ENCODE measurements at places on chromosomes 2 and 18. TPM values are rescaled to one million over a fixed set of nuclear protein-coding genes. Genes with fewer than 3 reads are reported as not detected.

DNA sequence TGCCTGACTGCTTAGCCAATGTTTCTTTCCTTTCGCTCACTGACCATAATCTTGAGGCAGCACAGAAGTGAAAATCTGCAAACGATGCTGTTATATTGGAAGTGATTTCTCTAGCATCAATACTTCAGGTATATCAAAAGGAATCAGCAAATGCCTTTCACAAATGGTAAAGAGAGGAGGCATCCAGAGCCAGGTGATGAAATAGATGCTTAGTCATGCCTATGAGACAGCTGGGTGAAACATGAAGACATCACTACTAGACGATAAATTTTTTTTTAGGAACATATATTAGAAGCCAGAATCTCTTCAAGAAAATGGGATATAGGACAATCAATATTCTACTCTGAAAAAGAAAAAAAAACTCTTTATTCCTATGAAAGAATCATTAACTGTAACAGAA lies 249.2 kb upstream of the SLC39A10 start:
- no peak for DNase-seq

DNA sequence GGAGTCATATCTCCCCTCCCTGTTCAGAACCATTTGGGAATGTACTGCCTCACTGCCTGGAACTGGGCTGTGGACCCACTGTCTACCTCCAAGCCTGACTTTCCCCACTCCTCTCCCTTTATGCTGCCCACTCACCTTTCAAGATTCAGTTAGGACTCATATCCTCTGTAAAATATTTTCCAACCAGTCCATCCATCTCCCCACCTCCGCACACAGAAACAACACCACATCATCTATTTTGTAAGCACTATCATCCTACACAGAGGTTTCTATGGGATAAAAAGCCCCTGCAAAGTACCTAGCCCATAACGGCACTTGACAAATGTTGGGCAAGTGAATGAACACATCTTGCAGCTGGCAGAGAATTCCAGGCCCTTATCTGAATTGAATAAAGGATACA lies 250.8 kb downstream of the ANAPC1 start:
- no peak for DNase-seq

- no peak for DNase-seq
Measured at GRCh38 chr2:180128861-180129260, 121.8 kb upstream of the CWC22 start.

DNA sequence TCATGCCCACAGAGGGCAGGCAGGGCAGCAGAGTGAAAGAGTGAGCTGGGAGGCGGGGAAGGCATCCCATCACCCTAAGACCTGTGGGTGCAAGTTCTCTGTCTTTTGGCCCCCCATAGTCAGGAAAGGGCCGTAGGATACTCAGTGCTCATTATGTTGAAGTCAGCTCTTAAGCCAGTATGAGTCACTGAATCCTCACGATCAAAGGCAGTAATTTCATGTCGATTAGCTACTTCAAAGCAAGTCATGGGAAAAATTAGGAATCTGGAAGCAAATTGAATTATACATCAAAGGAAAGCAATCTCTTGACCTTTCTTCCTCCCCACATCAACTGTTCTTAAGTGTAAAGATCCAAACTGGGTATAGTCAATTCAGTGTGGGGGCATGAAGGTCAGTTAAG lies 178.9 kb downstream of the FHOD3 start:
- DNase-seq, result no peak

- no peak for DNase-seq
Measured at GRCh38 chr18:41624460-41624859, 330.6 kb upstream of the PIK3C3 start.

- no peak for DNase-seq
Measured at GRCh38 chr2:231321556-231322334, 73.8 kb upstream of the B3GNT7 start.

- no peak for DNase-seq
Measured at GRCh38 chr18:73719611-73720010, 428.0 kb downstream of the FBXO15 start.

GRCh38 chr18:42520138-42520537 lies 565.1 kb downstream of the PIK3C3 start:
- DNase-seq, result no peak

DNA sequence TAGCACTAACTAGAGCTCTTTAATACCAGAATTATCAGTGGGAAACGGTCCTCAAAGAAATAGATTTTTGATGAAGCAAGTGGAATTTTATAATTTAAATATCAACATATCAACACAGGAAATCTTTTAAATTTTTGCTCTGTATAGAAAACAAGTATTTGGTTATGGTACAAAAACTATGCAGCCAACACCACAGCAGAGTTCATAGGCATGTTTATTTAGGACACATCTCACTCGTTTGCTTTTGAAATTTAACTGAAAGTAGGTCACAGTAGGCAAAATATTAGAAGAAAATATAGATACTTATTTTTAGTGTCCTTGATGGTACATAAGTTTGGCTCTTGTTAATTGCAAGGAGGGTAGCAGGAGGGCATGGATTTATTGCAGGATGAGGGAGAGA lies 34.3 kb upstream of the TANC1 start:
- no peak for DNase-seq

DNA sequence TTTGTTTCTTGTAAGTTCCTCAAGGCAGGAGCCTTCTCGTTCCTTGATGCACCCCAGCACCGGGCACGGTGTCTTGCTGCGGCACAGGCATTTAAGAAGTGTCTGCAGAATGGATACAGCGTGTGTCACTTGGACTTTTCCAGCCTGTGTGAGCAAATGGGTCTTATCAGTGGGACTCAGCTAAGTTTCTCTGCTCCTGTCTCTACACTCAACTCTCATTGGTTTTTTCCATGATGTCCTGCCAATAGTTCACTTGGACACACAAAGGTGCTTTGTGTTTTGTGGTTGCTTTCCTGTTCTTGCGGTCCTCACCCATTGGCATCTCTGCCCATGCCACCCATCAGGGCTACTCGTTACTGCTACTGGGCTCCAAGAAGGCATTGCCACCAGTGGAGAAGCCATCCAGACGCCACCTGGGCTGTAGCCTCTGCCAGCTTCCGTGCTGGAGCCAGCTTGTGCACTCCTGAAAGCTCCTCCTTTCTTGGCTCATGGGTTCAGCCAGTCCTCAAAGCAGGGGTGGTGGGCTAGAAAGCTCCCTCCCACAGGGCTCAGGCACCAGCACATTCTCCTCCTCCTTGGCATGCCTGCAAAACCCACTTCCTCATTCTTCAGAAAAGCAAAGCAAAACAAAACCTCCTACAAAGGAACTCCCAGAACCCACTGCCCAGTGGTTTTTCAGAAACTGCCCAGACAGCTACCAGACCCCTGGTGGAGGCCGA lies 41.4 kb downstream of the IL1R2 start:
- DNase-seq, result no peak

DNA sequence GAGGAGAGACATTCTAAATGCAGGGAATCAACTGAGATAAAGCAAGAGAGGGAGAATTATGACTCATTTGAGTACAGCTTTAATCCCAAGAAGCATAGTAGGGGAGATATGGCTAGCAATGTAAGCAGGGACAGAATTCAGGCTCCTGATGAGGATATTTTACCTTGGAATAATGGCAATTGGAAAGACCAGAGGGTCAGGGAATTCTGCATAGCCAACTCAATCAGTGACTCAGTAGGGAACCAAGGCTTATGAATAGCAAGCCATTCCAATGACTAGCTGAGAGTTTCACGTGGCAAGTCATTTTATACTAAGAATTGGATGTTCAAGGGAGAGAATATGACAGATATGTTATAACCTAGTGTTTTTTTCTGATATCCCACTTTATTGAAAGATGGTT lies 563.8 kb upstream of the NETO1 start:
- DNase-seq, result no peak

GRCh38 chr2:42863320-42863719 lies 70.9 kb upstream of the HAAO start:
- DNase-seq, result no peak

GRCh38 chr2:130764035-130764820 lies 8.9 kb downstream of the AMER3 start:
- no peak for DNase-seq

GRCh38 chr2:65453916-65454315 lies 21.5 kb upstream of the SPRED2 start:
- DNase-seq, result no peak

DNA sequence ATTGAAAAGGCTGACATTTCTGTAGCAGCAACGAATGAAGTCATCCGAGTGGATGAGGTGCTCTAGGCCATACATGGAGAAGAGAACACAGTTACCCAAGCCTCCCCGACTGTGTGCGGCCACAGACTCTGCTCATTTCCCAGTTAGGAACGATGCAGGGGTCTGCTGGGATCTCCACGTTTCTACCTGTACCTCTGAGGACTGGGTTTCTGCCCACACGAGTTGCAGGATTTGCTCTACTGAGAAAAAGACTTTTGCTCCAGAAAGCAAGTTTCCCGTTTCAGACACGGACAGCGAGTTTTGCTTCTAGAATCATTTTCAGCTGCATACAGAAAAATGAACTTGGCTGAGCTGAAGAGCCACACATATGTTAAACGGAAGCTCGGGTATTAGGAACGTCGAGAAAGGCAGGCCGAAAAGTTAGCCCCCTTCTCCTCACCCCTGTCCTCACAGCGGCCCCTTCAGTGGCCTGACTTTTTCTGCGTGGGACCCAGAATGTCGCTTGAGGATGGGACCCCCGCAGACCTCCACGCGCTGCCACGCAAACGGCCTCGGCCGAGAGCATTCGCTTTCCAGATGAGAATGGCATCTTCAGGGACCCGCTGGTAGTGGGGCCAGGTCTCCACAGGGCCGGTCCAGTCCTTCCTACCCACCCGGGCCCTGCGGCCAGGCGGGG lies 582 bp upstream of the RAB31 start:
- no peak for DNase-seq

GRCh38 chr18:45611943-45612342 lies 3.3 kb upstream of the SLC14A2 start:
- no peak for DNase-seq

DNA sequence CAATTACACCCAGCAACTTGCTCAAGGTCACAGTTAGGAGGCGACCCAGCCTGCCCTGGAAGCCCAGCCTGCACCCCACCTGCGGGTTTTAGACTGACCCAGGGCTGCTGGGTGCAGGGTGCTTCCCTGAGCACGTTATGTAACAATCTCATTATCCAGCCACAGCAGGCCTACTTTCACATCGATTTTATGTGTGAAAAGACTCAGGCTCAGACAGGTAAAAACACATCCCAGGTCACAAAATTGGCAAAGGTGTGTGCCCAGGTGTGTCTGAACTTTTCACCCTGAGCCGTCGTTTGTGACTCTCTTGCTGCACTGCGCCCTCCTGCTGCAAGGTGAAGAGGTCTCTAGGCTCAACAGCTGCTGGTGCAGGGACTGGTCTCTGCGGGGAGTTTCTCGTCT lies 668.2 kb upstream of the HS6ST1 start:
- DNase-seq, result no peak

DNA sequence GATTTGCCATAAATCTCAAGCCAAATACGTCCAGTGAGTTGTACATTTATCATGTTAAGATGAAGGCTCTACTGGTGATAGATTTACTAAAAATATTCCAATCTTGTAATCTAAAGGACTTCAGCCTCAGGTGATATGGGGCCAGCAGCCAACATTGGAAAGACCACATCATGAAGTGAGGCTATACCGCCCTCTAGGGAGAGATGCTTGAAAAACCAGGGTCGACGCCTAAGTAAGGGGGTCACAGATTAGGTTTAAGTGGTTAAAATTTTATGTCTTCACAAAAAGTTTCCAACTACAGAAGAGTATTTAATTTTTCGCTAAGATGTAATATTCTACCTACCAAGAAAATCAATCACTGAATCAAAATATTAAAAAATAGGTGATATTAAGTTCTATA lies 33.3 kb downstream of the DOCK10 start:
- DNase-seq, result no peak

DNA sequence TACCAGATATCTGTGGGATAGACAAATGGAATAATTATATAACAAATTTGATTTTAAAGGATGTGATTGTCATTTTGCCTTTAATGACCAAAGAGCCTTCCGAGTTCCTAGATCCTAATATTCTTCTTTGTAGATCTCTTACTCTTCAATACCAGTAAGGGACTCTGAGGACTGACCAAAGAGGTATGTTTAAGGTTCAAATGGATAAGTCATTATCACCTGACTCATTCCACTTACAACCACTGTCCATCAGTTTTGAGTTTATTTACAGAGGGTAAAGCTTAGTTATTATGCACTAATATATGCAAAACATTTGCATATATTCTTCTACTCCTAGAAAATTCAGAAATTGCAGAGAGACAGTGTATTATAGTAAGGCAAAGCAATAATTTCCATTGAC lies 62.7 kb downstream of the CCDC148 start:
- DNase-seq, result no peak

- DNase-seq, result no peak
Measured at GRCh38 chr2:67436221-67436620, 39.1 kb downstream of the ETAA1 start.

GRCh38 chr2:239000500-239001073 lies 152.7 kb downstream of the TWIST2 start:
- DNase-seq, result no peak

The PELI1 gene
- 36.7 TPM for total RNA-seq

The CROCC2 gene
- not detected for total RNA-seq

The SPC25 gene
- not detected for total RNA-seq

The SPAST gene
- total RNA-seq, result 22.5 TPM

The SF3B6 gene
- 50.0 TPM for total RNA-seq

The CD207 gene
- not detected for total RNA-seq

The SCN7A gene
- not detected for total RNA-seq

Measured in CD4-positive, alpha-beta memory T cell (primary cell).